SW480 (cell line): ENCODE measurements at places on chromosomes 2 and 18.

- no peak for DNase-seq
Observed at GRCh38 chr2:124978597-124978996, 953.5 kb downstream of the CNTNAP5 start.

GRCh38 chr2:25951071-25951547 is 31.2 kb downstream of the KIF3C start:
- peak; percentile 84 for DNase-seq

- DNase-seq = no peak
Observed at GRCh38 chr2:188798159-188798558, 176.0 kb upstream of the COL3A1 start.

- DNase-seq = no peak
Observed at GRCh38 chr2:231036578-231037106, 681 bp upstream of the C2orf72 start.

DNA sequence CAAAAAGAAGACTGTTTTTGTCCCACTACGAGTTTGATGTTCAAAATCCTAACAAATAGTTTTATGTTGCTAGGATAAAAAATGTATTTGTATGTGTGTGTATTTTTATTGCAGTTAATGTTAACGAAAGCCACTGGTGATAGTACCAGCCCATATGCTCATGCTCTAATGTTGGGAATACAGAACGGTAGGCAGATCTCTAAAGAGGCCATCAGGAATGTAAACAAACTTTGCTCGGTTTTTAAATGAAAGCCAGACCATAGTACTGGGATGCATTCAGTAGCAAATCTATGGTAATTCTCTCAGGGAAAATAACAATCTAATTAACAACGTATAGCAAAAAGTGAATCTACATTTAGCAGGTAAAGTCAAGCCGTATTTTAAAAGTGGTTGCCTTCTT is 208.1 kb downstream of the NEDD4L start:
- no peak for DNase-seq

- DNase-seq = no peak
Observed at GRCh38 chr2:157438863-157439823, 4.7 kb downstream of the CYTIP start.

GRCh38 chr2:25252291-25253152 is 84.1 kb upstream of the POMC start:
- no peak for DNase-seq

- DNase-seq = no peak
Observed at GRCh38 chr2:46793423-46794416, 121.9 kb downstream of the MCFD2 start.
